ENCODE measurements at places on chromosomes 3 and 15. TPM values are rescaled to one million over a fixed set of nuclear protein-coding genes. Genes with fewer than 3 reads are reported as not detected.

Gene HIGD2B
- total RNA-seq: 0.27 TPM

DNA sequence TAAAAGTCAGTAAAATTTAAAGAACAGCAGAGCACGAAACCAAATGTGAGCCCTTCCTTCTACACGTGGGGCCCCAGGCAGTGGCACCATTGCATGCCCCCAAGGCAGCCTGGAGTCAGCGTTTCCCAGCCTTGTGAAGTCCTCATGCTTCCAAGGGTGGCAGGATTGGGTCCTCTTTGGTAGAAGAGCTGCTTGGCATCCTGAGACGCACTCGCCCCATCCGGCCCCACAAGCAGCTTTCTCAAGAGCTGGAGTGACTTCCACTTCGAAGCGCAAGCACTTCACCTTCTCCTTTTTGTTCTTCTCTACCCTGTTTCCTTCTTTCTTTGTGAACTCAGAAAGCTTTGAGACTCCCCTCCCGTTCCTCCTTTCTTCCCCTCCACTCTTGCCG is 34.7 kb downstream of the ZNF710 start:
- DNase-seq: peak; percentile 34
- no peak overlapping the region for H3K4me3 ChIP-seq
- H3K27ac ChIP-seq: peak overlapping the region; percentile 48
- H3K36me3 ChIP-seq: peaks cover 5% of the 10 kb centered on the region
- H3K4me1 ChIP-seq: peaks cover 83% of the 10 kb centered on the region
- no peaks in the 10 kb centered on the region for H3K27me3 ChIP-seq

DNA sequence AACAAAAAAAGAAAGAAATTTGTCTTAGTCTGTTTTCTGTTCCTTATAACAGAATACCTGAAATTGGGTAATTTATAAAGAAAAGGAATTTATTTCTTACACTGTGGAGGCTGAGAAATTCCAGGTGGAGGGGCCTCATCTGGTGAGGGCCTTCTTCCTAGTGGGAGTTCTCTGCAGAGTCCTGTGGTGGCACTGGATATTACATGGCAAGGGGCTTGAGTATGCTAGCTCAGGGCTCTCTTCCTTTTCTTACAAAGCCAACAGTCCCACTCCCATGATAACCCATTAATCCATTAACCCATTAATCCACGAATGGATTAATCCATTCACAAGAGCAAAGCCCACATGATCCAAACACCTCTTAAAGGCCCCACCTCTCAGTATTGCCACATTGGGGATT is 2.9 kb upstream of the SATB1 start:
- H3K4me3 ChIP-seq: peak overlapping the region; percentile 68
- DNase-seq: no peak
- no peaks in the 10 kb centered on the region for H3K27me3 ChIP-seq
- H3K27ac ChIP-seq: peak overlapping the region; percentile 98

- H3K4me1 ChIP-seq: no peaks in the 10 kb centered on the region
- no peak overlapping the region for H3K27ac ChIP-seq
These were observed 343.2 kb upstream of the ADAMTS9 start for GRCh38 chr3:65030847-65031463.

DNA sequence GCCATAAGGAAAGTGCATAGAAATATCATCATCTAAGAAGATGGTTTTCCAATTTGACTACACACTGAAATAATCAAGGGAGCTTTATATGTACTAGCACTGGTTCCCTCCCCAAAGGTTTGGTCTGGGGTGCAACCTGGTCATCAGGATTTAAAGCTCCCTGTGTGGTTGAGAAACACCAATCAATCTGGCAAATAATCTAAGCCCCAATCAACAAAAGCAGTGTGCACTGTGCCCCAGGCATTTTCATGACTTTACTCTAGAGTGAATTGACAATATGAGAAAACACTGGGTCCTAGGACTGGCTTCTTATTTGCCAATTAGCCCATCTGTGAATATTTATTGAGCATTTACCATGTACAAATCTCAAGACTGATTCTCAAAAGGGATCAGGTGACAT is 255.1 kb downstream of the MEIS2 start:
- no peak overlapping the region for H3K4me3 ChIP-seq
- DNase-seq: no peak
- no peak overlapping the region for H3K27ac ChIP-seq
- peaks cover 24% of the 10 kb centered on the region for H3K27me3 ChIP-seq
- H3K4me1 ChIP-seq: no peaks in the 10 kb centered on the region

DNA sequence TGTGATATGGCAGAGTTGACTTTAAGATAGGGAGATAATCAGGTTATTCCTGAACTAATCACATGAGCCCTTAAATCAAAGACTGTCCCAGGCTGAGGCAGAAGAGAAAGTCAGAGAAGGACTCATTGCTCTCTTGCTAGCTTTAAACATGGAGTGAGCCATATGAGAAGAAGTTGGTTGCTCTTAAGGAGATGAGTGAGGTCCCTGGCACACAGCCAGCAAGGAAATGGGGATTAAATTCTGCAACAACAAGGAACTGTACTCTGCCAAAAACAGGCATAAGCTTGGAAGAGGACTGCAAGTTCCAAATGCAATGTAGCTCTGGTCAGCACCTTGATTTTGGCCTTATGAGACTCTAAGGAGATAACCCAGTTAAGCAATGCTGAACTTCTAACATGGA is 457.0 kb downstream of the PLOD2 start:
- H3K27me3 ChIP-seq: no peaks in the 10 kb centered on the region
- no peak overlapping the region for H3K4me3 ChIP-seq
- no peaks in the 10 kb centered on the region for H3K4me1 ChIP-seq
- no peak overlapping the region for H3K27ac ChIP-seq

GRCh38 chr15:25427861-25428260 is 11.0 kb downstream of the UBE3A start:
- peaks cover 25% of the 10 kb centered on the region for H3K36me3 ChIP-seq
- H3K4me1 ChIP-seq: peaks cover 67% of the 10 kb centered on the region
- H3K27me3 ChIP-seq: no peaks in the 10 kb centered on the region
- no peak overlapping the region for H3K27ac ChIP-seq
- no peak for DNase-seq

GRCh38 chr15:33699691-33700447 is 268.4 kb upstream of the CHRM5 start:
- no peaks in the 10 kb centered on the region for H3K4me1 ChIP-seq
- DNase-seq: no peak
- peaks cover 10% of the 10 kb centered on the region for H3K27me3 ChIP-seq
- no peak overlapping the region for H3K4me3 ChIP-seq
- H3K27ac ChIP-seq: no peak overlapping the region
- no peaks in the 10 kb centered on the region for H3K36me3 ChIP-seq

DNA sequence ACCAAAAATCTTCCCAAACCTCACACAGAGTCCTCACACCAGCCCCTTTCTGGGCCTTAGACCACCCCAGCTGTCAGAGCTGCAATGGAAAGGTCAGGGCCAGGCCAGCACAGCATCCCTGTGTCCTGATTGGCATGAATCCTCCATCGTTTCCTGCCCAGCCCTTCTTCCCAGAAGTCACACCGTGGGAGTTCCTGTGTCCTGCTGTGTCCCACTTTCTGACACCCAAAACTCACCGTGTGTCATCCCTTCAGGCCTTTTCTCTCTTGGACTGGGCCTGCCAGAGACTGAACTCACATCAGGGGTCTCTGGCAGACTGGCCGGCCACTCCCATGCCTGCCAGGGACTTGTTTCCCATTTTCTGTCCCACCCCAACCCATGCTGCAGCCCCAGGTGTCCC is 32.5 kb upstream of the CHRNB4 start:
- no peak overlapping the region for H3K4me3 ChIP-seq
- no peaks in the 10 kb centered on the region for H3K4me1 ChIP-seq
- DNase-seq: no peak
- no peaks in the 10 kb centered on the region for H3K27me3 ChIP-seq

GRCh38 chr3:153972862-153973261 is 148.3 kb upstream of the ARHGEF26 start:
- peaks cover 9% of the 10 kb centered on the region for H3K27me3 ChIP-seq
- DNase-seq: no peak

GRCh38 chr3:106242781-106243180 is 374.0 kb upstream of the CBLB start:
- DNase-seq: no peak
- peaks cover 7% of the 10 kb centered on the region for H3K4me1 ChIP-seq
- peaks cover 3% of the 10 kb centered on the region for H3K36me3 ChIP-seq
- no peaks in the 10 kb centered on the region for H3K27me3 ChIP-seq
- H3K4me3 ChIP-seq: no peak overlapping the region

GRCh38 chr15:49696433-49696832 is 75.6 kb downstream of the DTWD1 start:
- H3K27me3 ChIP-seq: peaks cover 3% of the 10 kb centered on the region
- H3K27ac ChIP-seq: no peak overlapping the region
- no peaks in the 10 kb centered on the region for H3K4me1 ChIP-seq
- no peak for DNase-seq
- no peaks in the 10 kb centered on the region for H3K36me3 ChIP-seq

- H3K4me3 ChIP-seq: no peak overlapping the region
- H3K36me3 ChIP-seq: peaks cover 26% of the 10 kb centered on the region
- no peaks in the 10 kb centered on the region for H3K4me1 ChIP-seq
These were observed 27.8 kb downstream of the MFN1 start for GRCh38 chr3:179375091-179375999.

- DNase-seq: peak; percentile 64
- H3K27ac ChIP-seq: no peak overlapping the region
- H3K36me3 ChIP-seq: peaks cover 1% of the 10 kb centered on the region
- peaks cover 33% of the 10 kb centered on the region for H3K27me3 ChIP-seq
- peaks cover 11% of the 10 kb centered on the region for H3K4me1 ChIP-seq
- peak overlapping the region; percentile 83 for H3K4me3 ChIP-seq
These were observed 775 bp upstream of the CCDC39 start for GRCh38 chr3:180680097-180680430.

DNA sequence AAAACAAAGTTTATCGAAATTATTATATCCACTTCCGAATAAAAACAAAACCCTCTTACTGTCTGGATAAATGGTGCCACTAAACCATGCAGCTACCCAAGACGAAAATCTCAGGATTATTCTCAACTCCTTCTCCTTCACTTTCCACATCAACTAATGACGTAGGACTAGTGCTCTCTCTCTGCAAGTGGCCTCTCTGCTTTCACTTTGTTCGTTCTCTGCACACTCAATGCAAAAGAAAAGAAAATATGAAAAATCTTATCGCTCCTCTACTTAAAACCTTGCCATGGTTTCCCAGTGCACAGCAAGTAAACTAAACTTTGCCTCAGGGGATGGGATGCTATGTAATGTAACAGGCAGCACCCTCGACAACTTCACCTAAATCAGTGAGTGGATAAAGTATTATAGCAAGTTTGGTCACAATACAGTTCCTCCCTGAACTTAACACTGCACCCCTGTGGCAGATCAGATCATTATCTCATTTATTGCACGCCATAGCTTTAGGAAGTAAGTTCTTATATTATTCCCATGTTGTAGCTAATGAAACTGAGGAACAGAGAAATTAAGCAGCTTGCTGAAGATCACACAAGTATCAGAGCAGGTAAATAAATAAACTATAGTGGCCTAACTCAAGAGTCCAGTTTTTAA is 262.7 kb upstream of the GADL1 start:
- H3K4me3 ChIP-seq: peak overlapping the region; percentile 12
- no peak for DNase-seq
- no peaks in the 10 kb centered on the region for H3K36me3 ChIP-seq
- H3K4me1 ChIP-seq: peaks cover 9% of the 10 kb centered on the region

- no peak for DNase-seq
- no peak overlapping the region for H3K27ac ChIP-seq
- peaks cover 14% of the 10 kb centered on the region for H3K27me3 ChIP-seq
These were observed 367.9 kb upstream of the GBE1 start for GRCh38 chr3:82129221-82129801.

DNA sequence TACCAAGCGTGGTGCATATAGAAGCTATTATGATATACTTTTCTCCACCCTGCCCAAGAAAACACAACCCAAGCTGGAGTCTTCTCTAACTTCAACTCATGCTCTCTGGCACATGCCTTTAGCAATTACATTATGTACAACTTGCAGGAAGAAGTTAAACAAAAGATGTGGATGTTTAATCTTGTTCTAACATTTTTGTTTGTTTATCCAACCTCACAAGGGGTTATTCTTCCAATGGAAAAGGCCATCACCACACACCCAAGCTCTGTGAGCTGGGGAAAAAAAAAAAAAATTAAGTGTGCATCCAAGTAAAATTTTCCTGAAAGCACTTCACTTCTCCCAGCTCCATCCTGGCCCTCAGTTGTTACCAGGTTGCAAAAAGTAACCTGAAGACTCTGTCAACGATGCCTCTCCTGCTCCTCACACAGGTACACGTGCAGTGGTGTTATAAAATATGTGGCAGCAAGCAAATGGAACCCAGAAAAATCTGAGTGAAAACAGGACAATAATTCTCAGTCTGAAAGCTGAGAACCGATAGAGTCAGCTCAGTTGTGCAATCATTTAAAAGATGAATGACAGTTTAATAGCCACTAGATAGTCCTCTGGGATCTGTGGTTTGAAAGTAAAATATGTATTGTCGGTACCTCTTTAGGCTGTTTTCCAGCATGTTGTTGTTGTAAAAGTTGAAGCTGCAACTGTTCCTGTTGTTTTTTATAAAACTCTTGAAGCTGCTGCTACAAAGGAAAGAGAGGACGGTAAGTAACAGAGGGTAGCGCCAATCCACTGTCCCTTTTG is 531.4 kb downstream of the FOXP1 start:
- H3K27ac ChIP-seq: peak overlapping the region; percentile 92
- no peaks in the 10 kb centered on the region for H3K27me3 ChIP-seq
- no peak overlapping the region for H3K4me3 ChIP-seq
- DNase-seq: no peak
- H3K4me1 ChIP-seq: peaks cover 100% of the 10 kb centered on the region

- H3K27me3 ChIP-seq: peaks cover 3% of the 10 kb centered on the region
- H3K36me3 ChIP-seq: no peaks in the 10 kb centered on the region
- DNase-seq: no peak
- H3K4me1 ChIP-seq: no peaks in the 10 kb centered on the region
These were observed 33.3 kb downstream of the HCN4 start for GRCh38 chr15:73335471-73335870.

GRCh38 chr3:30020380-30020779 is 586.0 kb upstream of the TGFBR2 start:
- no peak overlapping the region for H3K27ac ChIP-seq
- no peak for DNase-seq
- H3K4me3 ChIP-seq: no peak overlapping the region
- H3K27me3 ChIP-seq: peaks cover 15% of the 10 kb centered on the region

DNA sequence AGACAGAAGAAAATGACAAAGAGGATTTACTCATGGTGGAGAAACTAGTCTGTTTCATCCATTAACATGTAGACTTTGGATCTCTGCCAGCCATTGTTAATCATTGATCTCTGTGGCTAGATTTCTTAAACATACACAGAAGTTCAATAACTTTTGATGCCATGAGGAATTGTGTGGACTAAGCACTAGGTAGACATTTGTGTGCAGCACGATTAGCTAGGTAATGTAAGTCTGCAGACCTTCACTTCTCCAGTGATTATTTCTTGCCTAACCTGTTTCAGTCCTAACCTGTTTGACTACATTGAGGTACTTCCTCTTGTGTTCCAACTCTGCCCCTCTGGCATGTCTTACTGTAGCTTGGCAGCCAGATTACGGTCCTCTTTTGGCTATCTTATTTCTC is 928.5 kb upstream of the ROBO1 start:
- no peaks in the 10 kb centered on the region for H3K27me3 ChIP-seq
- no peak for DNase-seq
- no peak overlapping the region for H3K27ac ChIP-seq
- no peaks in the 10 kb centered on the region for H3K36me3 ChIP-seq

GRCh38 chr3:185479373-185479945 is 19.4 kb downstream of the TMEM41A start:
- H3K27ac ChIP-seq: no peak overlapping the region
- DNase-seq: no peak
- no peaks in the 10 kb centered on the region for H3K27me3 ChIP-seq
- peaks cover 8% of the 10 kb centered on the region for H3K4me1 ChIP-seq

GRCh38 chr15:95726891-95727290 is 603.6 kb upstream of the NR2F2 start:
- H3K36me3 ChIP-seq: no peaks in the 10 kb centered on the region
- no peak overlapping the region for H3K27ac ChIP-seq
- no peak overlapping the region for H3K4me3 ChIP-seq
- H3K4me1 ChIP-seq: no peaks in the 10 kb centered on the region

GRCh38 chr15:93983526-93983925 is 247.8 kb upstream of the MCTP2 start:
- H3K27me3 ChIP-seq: no peaks in the 10 kb centered on the region
- no peaks in the 10 kb centered on the region for H3K36me3 ChIP-seq
- H3K4me3 ChIP-seq: no peak overlapping the region
- no peak for DNase-seq
